ENCODE measurements at places on chromosomes 7 and 10. TPM values are rescaled to one million over a fixed set of nuclear protein-coding genes. Genes with fewer than 3 reads are reported as not detected.
A peak's percentile ranks its signal among the peaks of the same experiment; 100 is the strongest.

- DNase-seq, result no peak
Observed at GRCh38 chr10:105611244-105611798, 970.2 kb downstream of the SORCS3 start.

DNA sequence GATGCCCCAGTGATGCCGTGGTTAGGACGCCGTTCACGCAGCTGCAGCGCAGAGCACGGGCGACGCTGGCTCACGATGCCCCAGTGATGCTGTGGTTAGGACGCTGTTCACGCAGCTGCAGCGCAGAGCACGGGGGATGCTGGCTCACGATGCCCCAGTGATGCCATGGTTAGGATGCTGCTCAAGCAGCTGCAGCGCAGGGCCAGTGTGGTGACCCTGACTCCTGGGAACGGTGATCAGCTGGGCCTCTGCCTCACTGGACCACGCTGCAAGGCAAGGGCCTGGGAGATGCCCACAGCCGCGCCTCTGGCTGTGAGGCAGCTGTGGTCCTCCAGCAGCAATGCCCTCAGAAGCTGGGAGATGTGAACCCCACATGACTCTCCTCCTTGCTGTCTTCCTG lies 280.6 kb downstream of the DNAJB6 start:
- DNase-seq, result no peak

DNA sequence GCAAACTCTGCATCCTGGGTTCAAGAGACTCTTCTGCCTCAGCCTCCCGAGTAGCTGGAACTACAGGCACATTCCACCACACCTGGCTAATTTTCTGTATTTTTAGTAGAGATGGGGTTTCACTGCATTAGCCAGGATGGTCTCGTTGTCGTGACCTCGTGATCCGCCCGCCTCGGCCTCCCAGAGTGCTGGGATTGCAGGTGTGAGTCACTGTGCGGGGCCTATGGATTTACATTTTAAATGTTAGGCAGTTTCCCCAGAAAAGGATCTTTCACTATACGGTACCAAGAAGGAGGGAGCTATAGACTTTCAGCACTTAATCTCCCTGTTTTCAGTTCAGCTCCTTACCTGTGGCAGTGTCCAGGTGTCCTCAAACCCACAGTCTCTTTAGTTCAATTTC lies 50.8 kb downstream of the SIRT1 start:
- no peak for DNase-seq

DNA sequence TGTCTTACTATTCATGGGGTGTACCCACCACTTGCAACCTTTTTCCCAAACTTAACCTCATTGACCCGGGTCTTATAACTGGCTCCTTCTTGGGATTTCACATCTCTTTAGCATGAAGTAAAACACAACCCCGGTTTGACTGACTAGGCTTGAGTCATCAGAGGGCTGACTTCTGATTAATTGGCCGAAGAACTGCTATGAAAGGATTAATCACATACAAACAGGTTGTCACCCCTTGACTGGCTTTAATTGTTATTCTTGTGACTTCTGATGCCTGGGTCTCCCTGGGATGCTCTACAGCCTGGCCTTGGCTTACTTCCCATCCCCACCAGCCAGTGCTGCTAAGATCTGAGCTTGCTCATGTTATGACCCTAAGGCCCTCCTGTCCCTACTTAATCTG lies 8.8 kb upstream of the CRPPA start:
- DNase-seq, result no peak

CDH23 gene
- total RNA-seq, result 8.1 TPM

- DNase-seq, result no peak
Observed at GRCh38 chr7:116497708-116498107, 1.8 kb upstream of the CAV2 start.

DNA sequence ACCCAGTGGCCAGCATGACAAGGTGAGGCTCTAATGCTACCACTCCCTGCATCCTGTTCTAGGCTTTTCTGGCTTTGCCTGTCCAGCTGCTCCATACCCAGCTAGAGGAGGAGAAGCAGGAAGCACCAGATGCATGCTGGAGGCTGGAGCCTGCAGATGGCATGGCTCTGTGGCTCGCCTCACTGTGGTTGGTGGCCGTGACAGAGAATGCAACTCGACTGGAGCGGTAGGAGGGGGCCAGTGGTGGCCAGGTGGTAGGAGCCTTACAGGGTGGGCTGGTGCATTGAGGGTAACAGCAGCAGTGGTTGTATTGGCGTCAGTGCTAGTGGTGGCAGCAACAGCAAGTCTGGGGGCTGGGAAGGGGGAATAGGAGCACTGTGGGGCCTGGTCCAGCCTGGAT lies 128.6 kb downstream of the ZNF248 start:
- DNase-seq, result no peak

DNA sequence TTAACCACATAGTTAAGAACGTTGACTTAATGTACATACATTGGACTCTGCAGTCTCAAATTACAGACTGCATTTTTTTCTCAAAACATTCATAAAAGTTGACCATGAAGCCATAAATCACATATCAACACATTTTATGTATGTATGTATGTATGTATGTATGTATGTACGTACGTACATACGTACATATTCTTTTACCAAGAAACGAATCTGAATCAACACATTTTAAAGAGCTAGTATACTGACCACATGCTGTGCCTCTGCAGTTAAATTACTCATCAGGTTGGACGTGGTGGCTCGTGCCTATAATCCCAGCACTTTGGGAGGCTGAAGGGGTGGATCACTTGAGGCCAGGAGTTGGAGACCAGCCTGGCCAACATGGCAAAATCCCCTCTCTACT lies 105.8 kb downstream of the GPR158 start:
- DNase-seq, result no peak

PNPLA8 gene
- 31.4 TPM for total RNA-seq

ERVW-1 gene
- total RNA-seq, result not detected

PLAU gene
- total RNA-seq, result 0.85 TPM

HECTD2 gene
- total RNA-seq, result 0.78 TPM

DNA sequence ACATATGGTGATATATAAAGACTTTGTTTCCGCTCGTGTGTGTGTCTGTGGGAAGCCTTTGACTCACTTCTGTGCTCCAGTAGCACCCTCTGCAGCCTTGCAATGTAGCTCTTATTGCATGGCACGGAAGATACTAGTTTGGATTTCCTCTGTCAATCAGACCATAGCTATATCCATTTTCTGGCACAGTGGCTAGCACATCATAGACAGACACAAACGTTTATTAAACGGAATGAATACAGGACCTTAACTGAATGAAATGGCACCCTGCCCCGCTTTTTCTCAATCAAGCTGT lies 124.0 kb upstream of the PTPN20 start:
- peak; percentile 19 for DNase-seq

OR9A2 gene
- 0.37 TPM for total RNA-seq

- no peak for DNase-seq
Observed at GRCh38 chr10:132385721-132386418, 11.1 kb upstream of the PWWP2B start.

- peak; percentile 84 for DNase-seq
Observed at GRCh38 chr7:55415173-55415778, 50.1 kb downstream of the LANCL2 start.

DNA sequence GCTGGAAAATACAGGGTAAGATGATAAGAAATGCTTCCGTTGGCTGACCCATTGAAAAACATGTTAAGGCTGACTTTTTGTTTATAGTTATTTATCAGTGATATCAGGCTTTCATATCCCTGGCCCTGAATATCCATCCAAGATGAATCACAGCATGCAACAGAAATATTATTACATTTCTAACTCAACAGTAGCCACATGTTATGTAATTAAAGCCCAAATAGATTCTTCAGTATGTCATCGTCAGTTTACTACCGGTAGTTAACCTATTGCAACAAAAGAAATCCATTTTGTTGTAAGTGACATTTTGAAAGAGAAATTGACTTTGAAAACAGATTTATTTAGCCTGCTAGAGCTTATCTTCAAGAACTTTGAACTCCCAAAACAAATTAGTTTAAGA lies 354.1 kb upstream of the CELF2 start:
- DNase-seq, result no peak

TMEM176B gene
- total RNA-seq, result 0.37 TPM

GRCh38 chr10:128150045-128150493 lies 23.8 kb upstream of the MKI67 start:
- DNase-seq, result peak; percentile 69

GRCh38 chr10:85916994-85917573 lies 449.5 kb downstream of the GRID1 start:
- no peak for DNase-seq

DNA sequence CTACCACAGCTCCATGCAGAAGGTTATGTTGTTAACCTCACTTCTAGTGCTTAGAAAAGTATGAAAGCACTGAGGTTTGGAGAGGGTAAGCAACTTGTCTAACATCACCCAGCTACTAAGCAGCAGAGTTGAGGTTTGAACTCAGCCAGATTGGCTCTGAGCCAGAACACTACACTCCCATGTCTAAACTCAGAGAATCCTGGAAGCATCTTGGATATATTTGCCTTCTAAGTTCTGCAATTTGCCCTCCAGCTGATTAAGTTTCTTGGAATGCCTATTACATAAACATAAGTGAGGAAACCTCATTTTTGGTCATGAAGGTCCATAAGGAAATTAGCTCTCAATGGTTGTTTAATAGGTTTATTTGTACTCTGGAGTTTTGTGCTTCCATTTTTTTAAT lies 78.1 kb upstream of the PHYHIPL start:
- no peak for DNase-seq

SPDYE9 gene
- total RNA-seq, result not detected

DNA sequence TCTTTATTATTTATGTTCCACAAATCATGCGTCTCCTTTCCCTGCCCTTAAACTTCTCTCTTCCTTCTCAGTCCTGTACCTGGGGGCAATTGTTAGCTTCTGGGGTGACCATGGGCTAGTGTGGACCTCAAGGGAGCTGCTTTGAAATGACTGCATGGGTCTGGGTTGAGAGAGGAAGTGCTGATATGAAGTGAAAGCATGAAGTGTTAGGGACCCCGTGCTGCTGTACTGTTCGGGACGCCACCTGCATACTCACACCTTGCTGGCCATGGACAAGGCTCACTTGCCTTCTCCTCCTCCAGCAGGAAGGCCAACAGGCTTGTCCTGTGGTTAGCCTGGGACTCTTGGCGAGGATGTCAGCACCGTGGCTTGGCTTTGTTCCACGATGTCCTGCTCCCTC lies 56.7 kb downstream of the MTPN start:
- DNase-seq, result no peak

CCL24 gene
- not detected for total RNA-seq

CDHR1 gene
- not detected for total RNA-seq

LRIT1 gene
- total RNA-seq, result not detected

HSPA12A gene
- 3.3 TPM for total RNA-seq

- no peak for DNase-seq
Observed at GRCh38 chr10:67075491-67075971, 149.7 kb downstream of the LRRTM3 start.

- no peak for DNase-seq
Observed at GRCh38 chr10:11328264-11329061, 283.0 kb downstream of the USP6NL start.

DNA sequence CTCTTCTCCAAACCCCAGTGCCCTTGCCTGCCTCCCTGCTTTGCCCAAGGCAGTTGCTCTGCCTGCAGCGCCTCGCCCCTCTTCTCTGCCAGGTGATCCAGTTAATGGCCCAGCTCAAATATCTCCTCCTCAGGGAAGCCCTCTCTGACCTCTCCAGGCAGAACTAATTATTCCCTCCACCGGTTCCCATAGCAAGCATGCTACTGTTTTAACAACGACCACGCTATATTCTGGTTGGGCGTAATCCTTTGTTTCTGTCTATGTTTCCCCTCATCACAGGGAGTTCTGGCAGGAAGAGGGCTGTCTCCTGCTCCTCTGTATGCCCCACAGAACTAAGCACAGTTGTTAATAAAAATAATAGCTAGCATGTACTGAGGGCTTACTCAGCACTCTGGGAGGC lies 36.8 kb upstream of the R3HCC1L start:
- DNase-seq, result no peak

TMEM254 gene
- not detected for total RNA-seq

DNA sequence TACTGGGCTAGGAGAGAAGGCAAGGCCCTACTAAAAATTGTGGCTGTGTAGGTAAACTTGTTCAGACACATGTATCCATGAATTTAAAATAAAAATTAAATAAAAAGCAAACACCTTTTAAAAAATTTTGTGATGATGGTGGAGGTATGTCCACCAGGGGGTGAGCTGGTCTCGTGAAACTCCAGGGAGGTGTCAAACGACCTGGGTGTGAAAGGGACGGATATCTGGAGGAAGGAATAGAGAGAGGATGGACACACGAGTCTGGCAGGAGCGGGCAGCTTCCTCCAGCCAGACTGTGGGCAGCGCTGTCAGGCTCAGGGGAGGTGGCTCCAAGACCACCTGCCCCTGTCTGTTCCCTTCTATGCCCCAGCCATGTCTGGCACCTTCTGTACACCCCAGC lies 34.8 kb upstream of the DMBT1 start:
- no peak for DNase-seq

DLX5 gene
- total RNA-seq, result not detected

CPEB3 gene
- total RNA-seq, result 3.2 TPM

- DNase-seq, result no peak
Observed at GRCh38 chr10:70222340-70222794, 10.9 kb downstream of the PPA1 start.

DNA sequence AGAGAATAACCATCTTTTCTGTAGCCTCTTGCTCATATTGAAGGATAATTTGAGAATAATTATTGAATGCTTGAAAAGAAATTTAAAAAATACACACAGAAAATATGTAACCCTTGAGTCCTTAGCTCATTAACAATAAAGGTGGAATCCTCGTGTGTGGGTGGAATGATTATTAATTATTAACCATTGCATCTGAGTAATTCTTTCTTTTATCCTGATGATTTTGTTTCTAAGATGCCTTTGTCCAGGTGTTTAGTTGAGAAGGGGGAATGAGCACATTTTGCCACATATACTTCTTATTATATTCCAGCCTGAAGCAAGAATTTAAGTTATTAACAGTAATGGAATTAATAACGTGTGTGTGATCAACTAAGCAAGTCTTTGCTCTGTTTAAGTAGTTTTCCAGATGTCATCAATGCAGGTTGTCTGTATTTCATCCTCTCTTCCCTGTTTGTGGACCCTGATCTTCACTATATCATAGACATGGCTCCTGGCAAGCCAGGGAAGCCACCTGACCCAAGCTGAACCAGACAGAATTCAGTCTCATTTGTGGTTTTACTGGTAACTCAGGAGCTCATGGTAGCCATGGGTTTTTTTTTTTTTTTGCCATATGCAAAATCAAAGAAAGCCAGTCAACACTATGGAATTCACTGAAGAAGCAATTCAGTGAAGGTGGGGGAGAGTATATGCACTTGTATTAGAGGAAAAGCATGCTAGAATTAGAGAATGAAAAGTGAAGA lies 144.3 kb downstream of the KIF20B start:
- DNase-seq, result no peak

DNA sequence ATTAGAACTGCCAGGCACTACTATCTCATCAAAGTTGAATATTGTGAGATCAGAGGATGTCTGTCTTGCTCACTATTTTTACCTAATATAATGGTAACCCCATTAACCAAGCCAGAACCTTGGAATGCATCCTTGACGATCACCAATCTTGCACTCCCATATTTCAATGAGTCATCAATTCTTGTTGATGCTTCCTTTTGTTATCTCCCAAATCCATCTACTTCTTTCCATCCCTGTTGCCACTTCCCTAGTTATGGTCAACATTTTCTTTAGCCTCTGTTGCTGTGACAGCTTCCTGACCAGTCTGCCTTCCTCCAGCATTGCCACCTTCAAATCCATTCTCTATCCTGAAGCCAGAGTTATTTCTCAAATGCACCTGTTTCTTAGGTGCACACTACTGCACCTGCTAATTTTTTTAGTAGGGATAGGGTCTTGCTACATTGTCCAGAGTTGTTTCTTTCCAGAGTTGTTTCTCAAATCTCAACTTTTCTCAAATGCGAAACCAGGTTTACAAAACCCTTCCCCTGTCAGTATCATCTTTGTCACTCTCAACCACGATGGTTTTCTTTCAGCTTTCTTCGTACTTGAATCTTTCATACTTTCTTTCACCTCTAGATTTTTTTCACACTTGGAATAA lies 15.7 kb downstream of the ITGA8 start:
- DNase-seq, result no peak
